ENCODE measurements at places on chromosomes 1 and 21.
A peak's percentile ranks its signal among the peaks of the same experiment; 100 is the strongest.

DNA sequence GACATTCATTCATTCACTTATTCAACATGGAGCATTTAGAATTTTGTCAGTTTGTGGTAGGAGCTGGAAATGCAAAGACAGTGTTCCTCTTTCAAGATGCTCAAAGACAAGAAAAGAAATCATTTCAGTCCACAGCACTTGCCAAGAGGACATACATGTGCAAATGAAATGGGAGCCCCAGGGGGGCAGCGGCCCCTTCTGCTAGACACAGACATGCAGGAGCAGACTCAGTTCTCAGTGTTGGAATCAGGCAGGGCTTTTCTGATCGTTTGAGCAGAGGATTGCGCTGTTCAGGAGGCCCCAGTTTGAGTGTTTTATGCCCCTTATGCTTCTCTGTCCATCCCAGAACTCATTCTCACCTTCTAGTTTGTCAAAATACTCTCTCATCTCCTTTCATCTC lies 35.6 kb upstream of the VASH2 start:
- DNase-seq, result no peak

DNA sequence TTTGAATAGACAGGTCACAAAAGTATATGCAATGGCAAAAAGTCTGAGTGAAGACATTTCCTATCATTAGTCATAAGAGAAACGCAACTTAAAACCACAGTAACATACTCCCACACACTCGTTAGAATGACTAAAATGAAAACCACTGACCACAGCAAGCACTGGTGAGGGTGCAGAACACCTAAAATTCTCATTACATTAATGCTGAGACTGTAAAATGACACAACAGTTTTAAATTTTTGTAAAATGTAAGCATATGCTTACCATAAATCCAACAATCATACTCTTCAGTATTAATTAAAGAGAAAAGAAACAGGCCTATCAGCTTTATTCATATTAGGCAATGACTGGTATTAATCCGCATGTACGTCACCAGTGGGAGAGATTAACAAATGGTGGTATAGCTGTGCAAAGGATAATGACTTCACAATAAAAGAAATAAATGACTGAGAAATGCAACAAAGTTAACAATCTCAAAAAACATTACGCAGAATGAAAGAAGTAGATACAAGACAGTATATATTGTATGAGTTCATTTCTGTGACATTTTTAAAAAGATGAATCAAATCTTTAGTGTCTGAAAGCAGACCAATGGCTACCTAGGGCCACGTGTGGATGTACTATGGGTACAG lies 253.5 kb downstream of the AKT3 start:
- DNase-seq, result peak; percentile 27

- DNase-seq, result no peak
Measured at GRCh38 chr1:79497193-79497773, 490.8 kb upstream of the ADGRL4 start.

GRCh38 chr1:24754229-24754628 lies 9.0 kb downstream of the CLIC4 start:
- DNase-seq, result no peak

DNA sequence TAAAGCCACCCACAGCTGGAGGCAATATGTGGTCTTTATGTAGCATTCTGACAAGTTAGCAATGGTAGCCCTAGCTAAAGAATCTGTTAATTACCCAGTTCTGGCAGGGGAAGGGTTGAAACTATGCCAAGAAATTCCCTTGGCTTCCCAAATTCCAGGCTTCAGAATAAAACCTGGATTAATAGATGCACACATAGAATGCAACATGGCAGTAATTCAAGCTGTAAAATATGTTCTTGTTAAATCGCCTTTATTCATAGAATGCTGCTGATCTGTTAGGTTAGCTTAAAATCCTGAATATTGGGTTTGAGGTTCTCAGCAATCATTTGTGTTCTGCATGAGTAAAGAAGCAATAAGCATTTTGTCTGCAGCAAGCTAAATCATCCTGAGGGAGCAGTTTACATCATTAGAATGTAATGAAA lies 80.1 kb downstream of the ZNF326 start:
- DNase-seq, result no peak

- no peak for DNase-seq
Measured at GRCh38 chr1:98323388-98323787, 338.1 kb upstream of the SNX7 start.
